Esophagus mucosa (tissue), 1 donor: ENCODE measurements at places on chromosomes 4 and X.

- peak; percentile 92 for ATAC-seq
Measured at GRCh38 chr4:10096201-10096977, 20.2 kb downstream of the WDR1 start.

GRCh38 chrX:120271218-120271617 is 20.6 kb downstream of the ZBTB33 start:
- ATAC-seq: no peak

- no peak for ATAC-seq
Measured at GRCh38 chr4:165560941-165561340, 182.1 kb downstream of the CPE start.

- ATAC-seq: no peak
Measured at GRCh38 chr4:125359960-125360634, 45.3 kb downstream of the FAT4 start.

DNA sequence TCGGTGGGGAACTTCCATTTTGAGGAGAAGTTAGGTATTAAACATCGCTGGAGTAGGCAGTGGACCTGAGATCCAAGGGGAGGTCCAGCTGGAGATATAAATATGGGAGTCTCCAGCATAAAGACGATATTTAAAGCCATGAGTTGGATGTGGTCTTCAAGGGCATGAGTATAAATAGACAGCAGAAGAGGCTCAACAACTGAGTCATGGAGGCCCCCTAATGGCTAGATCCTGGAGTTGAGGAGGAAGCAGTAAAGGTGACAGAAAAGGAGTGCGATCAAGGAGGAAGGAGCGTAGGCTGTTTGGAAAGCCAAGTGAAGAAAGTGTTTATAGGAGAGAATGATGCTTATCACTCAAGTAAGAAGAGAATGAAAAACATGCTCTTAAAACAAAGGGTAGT is 18.1 kb upstream of the APBB2 start:
- ATAC-seq: no peak

- ATAC-seq: peak; percentile 75
Measured at GRCh38 chr4:51844153-51845054, 1.5 kb downstream of the DCUN1D4 start.

DNA sequence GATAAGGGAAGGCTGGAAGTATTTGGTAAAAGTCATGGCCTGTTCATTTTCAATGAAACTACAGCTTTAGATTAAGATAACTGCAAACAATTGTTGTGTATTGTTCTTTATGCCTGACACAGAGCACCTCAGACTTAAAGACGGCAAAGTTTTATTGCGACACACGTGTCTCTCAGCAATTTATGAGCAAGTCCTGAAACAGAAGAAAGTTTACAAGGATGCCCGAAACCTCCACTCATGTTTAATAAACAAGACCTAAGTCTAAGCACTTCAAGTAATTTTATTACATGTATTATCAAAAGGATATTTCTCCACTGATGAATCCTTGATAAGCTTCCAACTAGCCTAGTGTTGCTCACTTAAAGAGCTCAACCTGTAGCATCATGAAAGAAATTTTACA is 51.0 kb downstream of the DHX15 start:
- no peak for ATAC-seq
